Fibroblast of villous mesenchyme (primary cell): ENCODE measurements at places on chromosomes 7 and 10.

- no peak for DNase-seq
These were observed 582.0 kb downstream of the TNS3 start for GRCh38 chr7:46999866-47000265.

DNA sequence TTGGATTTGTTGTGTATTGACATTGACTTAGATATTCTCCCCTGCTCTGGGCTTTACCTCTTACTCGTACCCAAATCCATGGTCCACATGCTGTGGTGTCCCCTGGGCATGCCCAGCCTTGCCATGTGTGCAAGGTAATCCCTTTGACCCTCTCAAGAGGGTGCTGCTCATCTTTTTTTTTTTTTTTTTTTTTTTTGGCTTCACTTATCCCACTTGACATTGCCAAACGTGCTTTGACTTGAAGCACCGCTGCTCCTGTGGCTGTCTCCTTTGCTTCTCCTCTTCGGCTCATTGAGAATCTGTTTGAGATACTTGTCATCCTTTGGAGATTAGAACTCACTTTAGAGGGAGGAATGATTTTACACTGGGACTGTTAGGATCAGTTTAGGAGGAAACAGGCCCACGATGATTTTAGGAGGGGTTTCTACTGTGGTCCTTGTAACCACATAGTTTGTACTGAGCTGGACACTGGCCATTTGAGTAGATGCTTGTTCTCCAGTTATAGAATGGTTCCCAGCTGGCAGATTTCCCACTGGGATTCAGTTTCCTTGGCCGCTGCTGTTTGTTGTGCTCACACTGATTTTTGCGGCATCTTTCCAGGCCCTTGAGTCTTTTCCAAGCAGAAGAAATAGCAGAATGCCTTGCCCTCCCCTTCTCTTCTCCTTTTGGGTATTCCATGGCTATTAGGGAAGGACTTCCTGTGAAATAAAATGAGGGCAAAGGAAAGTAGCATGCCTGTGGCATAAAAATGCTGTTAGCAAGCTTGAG lies 184.8 kb downstream of the AUTS2 start:
- peak; percentile 12 for DNase-seq

DNA sequence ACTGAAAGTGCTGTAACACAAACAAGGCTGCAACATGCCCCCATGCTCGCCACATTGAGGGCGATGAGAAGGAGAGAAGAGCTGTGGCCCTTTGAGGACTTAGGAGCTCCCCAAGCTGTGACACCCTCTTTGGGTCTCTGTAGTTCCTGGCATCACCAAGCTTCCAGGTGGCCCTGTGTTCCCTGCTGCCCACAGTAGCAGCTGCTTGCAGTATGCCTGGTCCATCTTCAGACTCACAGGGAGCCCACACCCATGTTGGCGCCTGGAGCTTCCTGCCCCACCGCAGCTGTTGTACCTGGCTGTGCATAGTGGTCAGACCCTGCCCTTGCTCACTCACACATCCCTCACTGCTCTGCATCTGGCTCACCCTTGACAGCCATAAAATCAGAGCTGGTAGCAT lies 401.2 kb upstream of the NRG3 start:
- no peak for DNase-seq

GRCh38 chr10:116268976-116269375 lies 4.0 kb downstream of the GFRA1 start:
- DNase-seq, result no peak

GRCh38 chr7:143346018-143346417 lies 16.5 kb downstream of the FAM131B start:
- no peak for DNase-seq

DNA sequence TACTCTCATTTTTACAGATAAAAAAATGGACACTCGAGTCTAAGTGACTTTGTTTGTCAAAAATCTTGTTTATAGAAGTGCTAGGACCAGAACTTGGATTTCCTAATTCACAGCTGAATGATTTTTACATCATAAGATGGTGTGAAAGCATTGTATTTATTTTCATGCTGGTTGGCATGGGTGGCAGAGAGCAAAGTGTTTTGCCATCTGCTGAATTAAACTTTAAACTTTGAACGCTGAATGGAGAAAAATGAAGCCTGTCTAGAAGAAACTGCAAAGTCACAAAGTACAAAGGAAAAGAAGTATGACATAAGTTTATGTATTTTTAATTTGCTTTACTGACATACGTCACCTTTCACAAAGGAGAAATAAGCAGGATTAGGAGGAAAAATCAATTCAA lies 142.0 kb downstream of the NRBF2 start:
- no peak for DNase-seq

DNA sequence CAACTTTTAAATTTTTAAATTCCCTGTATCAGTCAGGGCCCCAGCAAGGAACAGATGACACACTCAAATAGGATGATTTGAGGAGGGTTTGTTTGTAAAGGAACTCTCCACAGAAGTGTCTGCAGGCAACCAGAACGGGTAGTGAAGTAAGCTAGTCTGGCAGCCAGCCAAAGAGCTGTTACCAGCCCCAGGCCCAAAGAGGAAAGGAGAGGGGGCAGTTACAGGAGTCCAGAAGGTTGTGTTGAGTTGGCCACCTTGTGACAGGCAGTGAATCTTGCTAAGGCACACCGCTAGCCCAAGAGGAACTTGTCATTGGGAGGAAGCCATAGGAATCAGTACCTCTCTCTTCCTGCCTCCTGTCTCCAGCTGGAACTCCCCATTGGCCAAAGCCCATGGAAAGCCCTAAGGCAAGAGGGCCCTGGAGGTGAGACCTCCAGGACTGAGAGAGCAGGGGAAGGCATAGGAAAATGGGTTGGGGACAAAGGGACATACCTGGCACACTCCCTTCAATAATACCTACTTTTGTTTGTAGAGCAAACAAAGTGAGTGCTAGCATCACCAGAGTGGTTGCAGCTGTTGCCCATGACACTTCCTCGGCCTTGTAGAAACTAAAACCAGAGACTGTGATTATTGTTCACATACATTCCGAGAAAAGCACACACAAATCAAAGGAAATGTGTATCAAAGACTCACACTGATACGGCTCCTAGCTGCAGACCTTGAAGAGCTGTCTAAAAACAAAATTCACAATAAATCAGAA lies 25.4 kb upstream of the GATAD1 start:
- DNase-seq, result no peak

DNA sequence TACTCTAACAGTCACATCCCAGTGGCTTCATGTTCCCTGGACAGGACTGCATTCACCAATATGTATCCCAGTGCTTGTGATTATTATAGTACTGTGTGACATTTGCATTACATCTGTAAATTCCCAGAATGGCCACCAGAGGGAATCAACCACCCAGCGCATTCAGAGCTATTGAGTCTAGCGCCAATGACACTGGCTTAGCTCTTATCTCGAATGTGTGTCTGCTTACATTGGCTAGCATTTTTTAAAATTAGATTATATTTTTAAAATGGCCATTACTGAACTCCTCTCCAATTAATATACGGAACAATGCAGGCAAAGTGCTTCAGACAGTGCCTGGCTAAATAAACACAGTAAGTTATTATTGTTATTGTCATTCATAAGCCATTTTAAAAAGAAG lies 36.3 kb downstream of the TRIL start:
- peak; percentile 66 for DNase-seq

- peak; percentile 44 for DNase-seq
These were observed 1.2 kb upstream of the SLC13A4 start for GRCh38 chr7:135729230-135729629.

- no peak for DNase-seq
These were observed 179.4 kb downstream of the CDK14 start for GRCh38 chr7:90775383-90775965.

DNA sequence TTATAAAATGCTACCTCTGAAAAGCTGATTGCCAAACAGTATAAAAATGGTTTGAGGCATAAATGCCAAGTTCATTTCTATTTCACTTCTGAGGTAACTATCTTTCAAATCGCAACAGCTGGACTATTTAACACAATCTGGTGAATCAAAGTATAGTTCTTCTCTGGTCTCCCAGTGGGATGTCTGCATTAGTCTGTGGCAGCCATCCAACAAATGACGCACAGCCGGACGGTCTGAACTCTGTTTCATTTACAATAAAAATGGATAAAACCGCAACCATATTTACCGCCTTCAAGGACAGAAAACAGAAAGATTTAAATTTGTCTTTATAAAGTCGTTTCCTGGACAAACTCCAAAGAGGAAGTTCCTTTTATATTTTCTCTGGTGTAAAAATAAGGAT lies 41.9 kb downstream of the ENO4 start:
- DNase-seq, result peak; percentile 88

DNA sequence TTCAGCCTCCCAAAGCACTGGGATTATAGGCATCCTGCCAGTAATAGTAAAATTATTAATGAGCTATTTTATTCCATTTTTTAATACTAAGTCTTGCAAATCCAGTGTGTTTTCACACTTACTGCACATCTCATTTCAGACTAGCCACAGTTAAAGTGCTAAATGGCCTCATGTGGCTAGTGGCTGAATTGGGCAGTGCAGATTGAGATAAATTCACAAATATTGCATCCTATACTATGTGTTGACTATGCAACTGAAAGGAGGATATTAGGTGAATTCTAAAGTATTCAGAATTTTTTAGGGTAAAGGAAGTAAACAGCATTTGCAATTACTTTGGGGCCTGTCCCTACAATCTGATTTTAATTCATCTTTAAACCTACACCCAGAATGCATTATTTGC lies 10.2 kb downstream of the APBB1IP start:
- DNase-seq, result no peak

GRCh38 chr7:4000934-4001333 lies 681.2 kb upstream of the FOXK1 start:
- no peak for DNase-seq

- no peak for DNase-seq
These were observed 3.8 kb upstream of the DGKI start for GRCh38 chr7:137850571-137850970.

GRCh38 chr10:4003348-4003973 lies 218.5 kb upstream of the KLF6 start:
- no peak for DNase-seq

- DNase-seq, result no peak
These were observed 36.3 kb upstream of the IKZF1 start for GRCh38 chr7:50268223-50268622.

GRCh38 chr10:79310200-79310865 lies 36.9 kb upstream of the PPIF start:
- DNase-seq, result no peak

DNA sequence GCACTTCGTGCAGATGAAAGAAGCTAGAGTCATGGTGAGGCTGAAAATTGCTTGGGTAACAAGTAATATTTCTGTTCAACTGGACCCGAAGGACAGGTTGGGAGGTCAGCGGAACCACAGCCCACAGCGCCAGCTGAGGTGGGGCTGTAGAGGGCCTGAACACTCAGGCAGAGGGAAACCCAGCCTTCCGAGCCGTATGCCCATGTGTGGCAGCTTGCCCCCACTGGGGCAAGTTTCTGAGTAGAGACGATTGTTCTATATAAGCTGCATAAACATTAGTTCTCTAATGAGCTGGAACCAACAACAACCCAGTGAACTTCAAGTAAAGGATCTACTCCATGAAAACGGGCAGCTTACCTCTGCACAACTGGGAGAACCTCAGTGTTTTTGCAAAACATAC lies 58.4 kb upstream of the TNS3 start:
- no peak for DNase-seq

DNA sequence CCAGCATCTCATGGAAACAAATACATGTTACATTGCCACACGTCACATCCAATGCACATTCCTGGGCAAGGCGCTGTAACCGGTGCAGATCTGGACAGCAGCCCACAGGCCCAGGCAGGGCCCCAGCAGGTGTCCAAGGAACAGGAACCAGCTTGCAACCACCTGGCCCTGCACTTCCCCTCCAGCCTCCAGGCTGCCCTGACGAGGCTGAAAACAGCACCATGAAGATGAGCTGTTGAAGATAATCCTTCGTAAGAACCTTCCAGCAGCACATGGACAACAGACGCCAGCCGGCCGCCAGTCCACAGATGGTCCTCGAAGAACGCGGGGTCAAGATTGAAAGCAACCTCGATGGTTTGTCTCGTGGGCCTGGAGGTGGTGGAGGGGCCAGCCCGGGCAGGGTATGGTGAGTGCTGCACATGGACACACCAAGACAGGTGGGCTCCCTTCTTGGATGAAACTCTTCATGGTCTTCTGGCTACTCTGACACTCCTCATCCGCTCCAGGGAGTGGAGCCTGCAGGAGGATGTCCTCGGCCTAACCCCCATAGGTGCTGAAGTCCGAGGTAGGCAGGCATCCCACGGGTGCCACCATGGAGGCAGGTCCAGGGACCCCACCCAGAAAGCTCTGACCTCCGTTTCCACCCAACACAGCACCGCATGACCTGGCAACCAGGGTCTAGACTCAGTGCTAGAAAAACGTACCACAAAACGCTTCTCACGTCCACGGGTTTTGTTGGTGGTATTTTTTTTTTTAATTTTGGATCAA lies 22.9 kb downstream of the PDGFA start:
- no peak for DNase-seq

- DNase-seq, result peak; percentile 4
These were observed 55.4 kb downstream of the MICALL2 start for GRCh38 chr7:1403638-1404459.

DNA sequence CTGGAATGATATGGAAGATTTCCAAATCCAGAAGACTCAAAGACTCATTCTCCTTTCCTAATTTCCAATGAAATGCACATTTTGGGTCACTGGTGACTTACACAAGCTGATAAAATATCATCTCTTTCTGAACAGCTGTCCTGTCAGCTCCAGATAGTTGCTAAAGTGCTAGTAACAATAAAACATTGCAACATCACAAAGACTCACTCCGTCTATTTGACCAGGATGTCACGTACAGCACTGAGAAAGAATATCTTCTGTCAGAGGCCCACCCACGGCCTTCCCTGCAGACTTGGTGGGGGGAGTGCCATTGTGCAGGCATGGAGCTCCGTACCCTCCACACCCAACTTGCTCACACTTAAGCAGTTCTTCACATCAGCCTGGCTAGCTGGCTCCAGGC lies 78.9 kb upstream of the EGR2 start:
- no peak for DNase-seq

GRCh38 chr10:61063901-61064300 lies 119.9 kb upstream of the RHOBTB1 start:
- DNase-seq, result no peak

DNA sequence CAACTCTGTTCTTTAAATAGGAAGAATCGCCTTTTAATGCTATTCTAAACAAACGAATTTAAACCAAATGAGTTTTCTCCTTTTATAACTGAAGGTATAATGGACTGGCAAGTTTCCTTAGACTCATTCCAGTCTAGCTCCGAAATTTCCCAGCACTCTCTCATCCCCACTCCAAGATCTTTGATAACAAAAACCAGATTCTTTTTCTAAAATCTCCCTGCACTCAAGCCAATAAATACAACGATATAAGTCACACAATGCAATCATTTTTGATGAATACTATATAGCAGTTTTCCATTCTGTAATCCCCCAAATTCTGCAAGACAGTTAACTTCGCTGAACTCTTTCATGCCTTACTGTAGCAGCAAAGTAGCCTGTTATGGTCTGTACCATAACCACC lies 1.9 kb downstream of the OGA start:
- DNase-seq, result no peak

DNA sequence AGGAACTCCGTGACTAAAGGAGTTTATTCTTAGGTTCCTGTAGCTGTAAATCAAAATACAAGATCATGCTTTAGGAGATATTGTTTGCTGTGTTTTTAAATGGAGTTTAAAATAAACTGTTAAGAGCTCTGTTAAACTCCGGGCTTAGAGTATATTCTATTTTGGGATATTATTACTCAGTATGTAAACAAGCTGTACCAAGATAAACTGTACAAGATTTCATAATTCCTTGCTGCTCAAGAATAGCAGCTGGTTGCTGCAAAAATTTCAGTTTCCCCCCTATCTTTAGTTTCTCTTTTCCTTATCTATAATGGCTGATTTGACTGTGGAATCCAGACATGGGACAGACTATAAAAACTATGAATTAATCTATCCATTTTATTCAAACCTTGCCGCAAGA lies 215.7 kb downstream of the HTR7 start:
- DNase-seq, result peak; percentile 91
